Foreskin melanocyte (primary cell): ENCODE measurements at places on chromosomes 6 and 20.
A peak's percentile ranks its signal among the peaks of the same experiment; 100 is the strongest.

DNA sequence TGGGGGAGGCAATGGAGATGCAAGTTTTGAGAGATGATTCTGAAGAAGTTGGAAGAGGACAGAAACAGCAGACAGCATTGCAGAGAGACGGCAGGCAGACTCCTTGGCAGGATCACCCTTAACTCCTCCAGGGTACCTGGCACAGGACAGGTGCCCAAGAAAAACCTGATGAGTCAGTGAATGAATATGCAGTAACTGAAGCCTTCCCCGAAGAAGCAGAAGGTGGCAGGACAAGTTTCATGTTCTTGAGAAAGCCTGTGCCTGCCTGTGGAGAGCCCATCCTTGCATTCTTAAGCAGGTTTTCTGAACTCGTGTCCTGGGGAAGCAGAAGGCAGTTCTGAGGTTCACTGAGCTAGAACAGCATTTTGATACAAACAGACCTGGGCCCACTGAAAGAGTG lies 79.6 kb upstream of the SASH1 start:
- DNase-seq: no peak

- DNase-seq: peak; percentile 71
Measured at GRCh38 chr6:1240766-1241318, 71.1 kb upstream of the FOXQ1 start.

GRCh38 chr6:97939440-97940168 lies 656.6 kb upstream of the MMS22L start:
- no peak for DNase-seq

DNA sequence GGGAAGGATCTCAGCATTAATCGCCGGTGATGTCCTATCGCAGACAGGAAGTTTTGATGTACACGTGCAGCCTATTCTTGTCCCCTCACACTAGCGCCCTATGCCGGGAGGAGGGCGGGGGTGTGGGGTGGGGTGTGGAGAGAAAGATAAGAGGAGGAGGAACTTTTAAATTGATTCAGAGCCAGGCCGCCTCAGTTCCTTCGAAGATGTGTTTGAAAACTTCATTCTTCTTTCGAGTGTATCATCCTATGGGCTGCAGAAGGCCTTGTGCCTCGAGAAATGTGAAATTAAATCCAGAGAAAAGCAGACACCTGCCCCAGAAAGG lies 2.5 kb upstream of the POU3F2 start:
- DNase-seq: no peak

DNA sequence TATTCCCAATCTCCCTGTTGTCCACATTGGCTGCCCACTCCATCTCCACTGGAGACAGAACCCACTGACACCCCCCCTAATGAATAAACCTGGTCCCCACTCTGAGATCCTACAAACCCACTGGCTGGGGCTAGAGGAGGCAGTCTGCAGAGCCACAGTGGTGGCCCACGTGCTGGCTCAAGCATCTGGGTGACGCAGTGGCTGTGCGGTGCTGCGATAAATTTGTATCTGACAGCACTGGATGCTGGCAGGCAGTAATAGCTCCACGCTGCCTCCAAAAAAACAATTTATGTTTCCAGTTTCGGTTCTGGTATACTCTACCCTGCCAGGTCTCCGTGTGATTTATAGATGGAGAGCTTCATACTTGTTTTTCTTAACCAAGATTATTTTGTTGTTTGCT lies 87.1 kb upstream of the SYNDIG1 start:
- no peak for DNase-seq

- DNase-seq: no peak
Measured at GRCh38 chr20:52204136-52204535, 12.6 kb upstream of the ZFP64 start.

GRCh38 chr20:50037123-50037522 lies 54.3 kb downstream of the SNAI1 start:
- DNase-seq: no peak

GRCh38 chr6:73728548-73729205 lies 32.7 kb downstream of the CD109 start:
- no peak for DNase-seq

DNA sequence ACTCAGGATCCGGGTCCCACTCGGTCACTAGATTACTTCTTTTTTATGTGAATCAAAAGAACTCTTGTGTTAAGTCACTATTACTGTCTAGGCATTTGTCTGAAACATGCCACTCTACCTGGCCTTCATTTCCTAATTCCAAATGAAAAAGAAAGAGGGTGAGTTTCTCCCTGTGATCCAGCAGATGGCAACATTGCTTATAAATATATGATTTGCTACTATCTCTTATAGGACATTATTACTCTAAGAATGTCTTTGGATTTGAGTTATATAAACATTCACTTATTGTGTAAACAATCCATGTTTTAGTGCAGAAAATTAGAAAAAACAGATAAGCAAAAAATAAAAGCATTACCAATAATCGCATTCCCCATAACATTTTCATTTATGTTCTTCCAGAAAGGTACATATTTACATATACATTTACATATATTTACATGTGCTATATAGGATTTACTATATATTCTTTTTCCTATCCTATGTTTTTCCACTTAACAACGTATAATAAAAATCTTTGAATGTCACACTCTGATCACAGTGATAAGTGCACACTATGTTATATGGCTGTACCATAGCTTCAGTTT lies 66.9 kb downstream of the FAXC start:
- no peak for DNase-seq

- no peak for DNase-seq
Measured at GRCh38 chr6:110095101-110095500, 84.4 kb downstream of the WASF1 start.

DNA sequence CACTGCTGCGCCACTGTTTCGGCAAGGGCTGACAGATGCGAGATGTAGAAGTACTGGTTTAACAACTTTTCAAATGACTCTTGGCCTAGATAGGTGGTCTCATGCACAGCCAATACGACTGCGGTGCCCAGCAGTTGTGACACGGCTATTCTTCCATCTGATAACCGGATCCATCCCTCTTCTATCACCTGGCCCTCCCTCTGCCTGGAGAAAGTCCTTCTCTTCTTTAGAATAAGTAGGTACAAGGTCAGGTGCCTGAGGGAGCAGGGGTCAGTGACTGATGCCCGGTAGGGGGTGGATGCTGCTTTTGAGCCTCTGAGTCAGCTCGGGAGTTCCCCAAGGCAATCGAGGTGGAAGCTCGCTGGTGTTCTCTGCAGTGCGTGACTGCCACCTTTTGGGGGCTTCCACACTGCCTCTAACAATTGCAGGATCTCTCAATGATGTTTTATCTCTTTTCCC lies 166.8 kb upstream of the GRIK2 start:
- no peak for DNase-seq

DNA sequence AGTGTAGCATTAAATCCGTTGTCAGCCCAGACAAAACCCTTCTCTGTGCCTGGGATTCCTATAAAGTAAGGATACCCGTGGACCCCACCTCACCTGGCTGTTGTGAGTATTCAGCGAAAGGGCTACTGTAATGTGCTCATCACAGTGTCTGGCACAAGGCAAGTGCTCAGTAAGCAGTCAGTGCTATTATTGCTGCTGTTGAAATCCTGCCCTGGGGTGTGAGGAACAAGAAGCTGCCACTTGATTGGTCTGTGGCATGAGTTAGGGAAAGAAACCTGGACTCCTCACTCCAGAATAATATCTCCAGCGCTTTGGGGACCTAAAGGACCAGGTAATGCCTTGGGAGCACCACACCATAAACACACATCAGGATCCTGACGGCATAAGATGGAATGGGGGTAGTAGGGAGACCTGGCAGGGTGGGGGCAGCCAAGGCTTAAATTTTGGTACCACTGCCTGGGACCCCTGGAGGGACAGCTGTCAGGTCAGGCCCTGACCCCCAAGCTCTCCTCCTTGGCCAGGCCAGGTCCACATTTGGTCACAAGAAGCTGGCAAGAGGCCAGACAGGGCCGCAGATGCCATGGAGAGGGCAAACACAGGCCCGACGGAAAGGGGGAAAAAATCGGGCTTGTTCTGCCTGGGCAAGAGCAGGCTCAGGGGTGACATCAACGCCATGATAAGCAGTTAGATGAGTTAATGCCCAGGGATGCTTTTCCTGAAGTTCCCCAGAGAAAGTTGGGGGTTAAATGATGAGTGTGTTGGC lies 66.5 kb downstream of the MRPL14 start:
- no peak for DNase-seq

GRCh38 chr20:58224097-58224496 lies 4.4 kb downstream of the ANKRD60 start:
- DNase-seq: no peak

- no peak for DNase-seq
Measured at GRCh38 chr20:45959956-45960630, 11.9 kb downstream of the ZNF335 start.

GRCh38 chr20:6501061-6501460 lies 266.4 kb upstream of the BMP2 start:
- peak; percentile 19 for DNase-seq

- DNase-seq: no peak
Measured at GRCh38 chr6:151052021-151052646, 186.6 kb downstream of the MTHFD1L start.

GRCh38 chr20:54044156-54044555 lies 26.2 kb downstream of the BCAS1 start:
- DNase-seq: peak; percentile 70

DNA sequence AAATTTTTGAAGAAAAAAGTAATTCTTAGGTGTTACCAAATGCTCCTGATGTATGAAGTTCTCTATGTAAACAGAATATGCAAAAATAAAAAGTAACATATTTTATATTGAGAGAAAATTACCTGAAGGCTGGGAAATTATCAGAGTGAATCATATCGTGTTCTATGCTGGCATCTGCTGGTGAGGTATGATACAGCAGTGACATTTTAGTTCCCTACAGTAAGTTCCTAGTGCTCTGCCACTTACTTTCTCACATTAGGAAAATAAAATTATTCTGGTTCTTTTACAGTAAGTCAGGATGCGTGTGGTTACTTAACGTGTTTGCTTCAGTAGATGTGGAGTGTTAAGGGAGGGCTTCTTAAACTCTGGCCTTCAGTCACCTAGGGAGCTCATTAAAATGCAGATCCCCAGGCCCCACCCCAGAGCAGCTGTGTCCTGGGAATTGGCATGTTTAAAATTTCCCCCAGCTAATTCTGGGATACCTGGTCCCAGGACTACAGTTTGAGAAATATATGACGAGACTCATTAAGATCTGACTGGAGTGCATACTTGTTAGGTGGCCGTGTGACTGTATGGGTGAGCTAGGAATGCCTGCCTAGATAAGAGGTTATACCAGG lies 3.2 kb downstream of the ACTR5 start:
- DNase-seq: no peak

DNA sequence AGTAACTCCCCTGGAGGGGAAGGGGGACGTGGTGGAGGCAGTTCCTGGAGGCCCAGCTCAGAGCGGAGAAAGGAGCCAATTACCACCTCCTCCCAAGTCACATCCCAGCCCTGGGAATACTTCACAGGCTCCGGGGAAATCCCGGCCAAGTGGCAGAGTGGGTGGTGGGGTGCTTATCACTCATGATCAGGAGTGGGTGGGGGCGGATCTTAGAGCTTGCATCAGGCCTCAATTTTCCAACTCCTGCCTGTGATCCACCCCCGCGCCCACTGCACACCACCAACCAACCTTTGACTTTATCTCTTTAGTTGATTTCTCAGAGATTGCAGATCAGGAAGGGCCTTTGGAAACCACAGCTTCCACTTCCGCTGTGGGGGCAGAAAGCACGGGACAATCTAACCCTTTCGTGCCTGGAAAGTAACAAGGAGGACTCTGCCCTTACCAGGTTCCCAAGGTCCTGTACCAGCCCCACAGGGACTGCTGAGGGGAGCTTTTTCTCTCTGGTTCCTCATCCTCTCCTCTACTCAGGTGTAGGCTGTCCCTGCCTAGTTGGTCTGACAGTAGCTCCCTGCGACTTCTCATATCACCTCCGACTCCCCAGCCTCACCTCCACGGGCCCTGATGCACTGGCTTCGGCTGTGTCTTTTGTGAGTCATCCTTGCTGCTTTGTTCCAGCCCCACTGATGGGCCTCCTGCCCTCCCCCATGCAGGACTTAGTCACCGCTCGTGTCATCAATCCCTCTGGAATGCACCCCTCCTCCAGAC lies 24.9 kb upstream of the IER3 start:
- peak; percentile 63 for DNase-seq

- no peak for DNase-seq
Measured at GRCh38 chr20:22807646-22808244, 223.4 kb upstream of the FOXA2 start.

DNA sequence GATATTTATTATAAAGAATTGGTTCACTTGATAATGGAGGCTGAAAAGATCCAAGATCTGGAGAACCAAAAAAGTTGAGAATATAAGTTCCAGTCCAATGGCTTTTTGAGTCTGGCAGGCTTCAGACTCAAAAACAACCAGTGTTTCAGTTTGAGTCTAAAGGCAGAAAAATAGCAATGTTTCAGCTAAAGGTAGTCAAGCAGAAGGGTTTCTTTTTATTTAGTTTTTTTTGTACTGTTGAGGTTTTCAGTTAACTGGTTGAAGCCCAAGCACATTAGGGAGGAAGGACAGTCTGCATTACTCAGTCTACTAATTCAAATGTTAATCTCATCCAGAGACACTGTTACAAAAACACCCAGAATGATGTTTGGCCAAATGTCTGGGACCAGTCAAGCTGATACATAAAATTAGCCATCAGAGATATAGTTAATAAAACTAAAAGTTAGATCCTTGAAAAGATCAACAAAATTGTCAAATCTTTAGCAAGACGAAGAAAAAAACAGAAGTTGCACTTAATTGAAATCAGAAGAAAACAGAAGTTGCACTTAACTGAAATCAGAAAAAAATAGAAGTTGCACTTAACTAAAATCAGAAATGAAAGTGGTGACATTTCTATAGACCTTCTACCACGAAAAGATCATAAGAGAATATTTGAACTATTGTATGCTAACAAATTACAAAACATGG lies 980.3 kb upstream of the FLRT3 start:
- DNase-seq: no peak

GRCh38 chr20:17645546-17646208 lies 36.4 kb downstream of the RRBP1 start:
- DNase-seq: no peak

GRCh38 chr6:144651234-144651633 lies 366.1 kb downstream of the UTRN start:
- no peak for DNase-seq

DNA sequence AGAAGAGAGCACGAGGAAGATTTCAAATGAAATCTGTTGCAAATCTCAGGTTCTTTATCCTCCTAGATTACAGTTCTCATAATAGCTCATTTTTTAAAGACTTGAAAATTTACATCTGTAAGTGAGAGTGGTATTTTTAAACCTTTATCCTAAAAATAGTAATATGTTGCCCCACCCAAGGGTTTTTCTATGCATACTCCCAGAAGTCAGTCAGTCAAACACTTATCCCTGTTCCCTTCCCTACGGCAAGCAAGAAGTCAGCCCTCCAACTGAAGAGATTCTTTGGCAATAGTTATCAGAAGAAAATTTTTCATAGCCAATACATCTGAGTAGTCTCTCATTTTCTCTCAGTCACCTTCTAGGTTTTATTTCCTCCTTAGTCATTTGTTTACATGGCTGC lies 24.1 kb downstream of the ELOVL4 start:
- DNase-seq: no peak

DNA sequence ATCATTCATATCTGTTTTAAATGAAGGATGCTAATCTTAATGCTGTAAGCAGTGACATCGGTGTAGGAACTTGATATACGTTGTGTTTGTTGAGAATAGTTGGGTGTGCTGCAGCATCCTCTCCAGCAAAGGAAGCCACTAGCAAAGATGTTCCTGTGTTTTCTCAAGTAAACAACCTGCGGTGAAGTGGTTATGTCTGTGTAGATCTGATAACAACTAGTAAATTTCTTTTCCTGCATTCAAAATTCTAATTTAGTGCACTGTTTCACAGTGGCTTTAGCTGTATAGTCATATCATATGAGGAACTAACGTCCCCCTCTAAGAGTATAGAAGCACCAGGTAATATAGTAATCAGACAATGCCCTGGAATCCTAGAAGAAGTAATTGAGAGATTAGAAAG lies 38.7 kb downstream of the NCOA7 start:
- DNase-seq: no peak
